ENCODE measurements at places on chromosomes 5 and 9.

- DNase-seq = no peak
These were observed 113.3 kb upstream of the LHFPL2 start for GRCh38 chr5:78761840-78762239.

DNA sequence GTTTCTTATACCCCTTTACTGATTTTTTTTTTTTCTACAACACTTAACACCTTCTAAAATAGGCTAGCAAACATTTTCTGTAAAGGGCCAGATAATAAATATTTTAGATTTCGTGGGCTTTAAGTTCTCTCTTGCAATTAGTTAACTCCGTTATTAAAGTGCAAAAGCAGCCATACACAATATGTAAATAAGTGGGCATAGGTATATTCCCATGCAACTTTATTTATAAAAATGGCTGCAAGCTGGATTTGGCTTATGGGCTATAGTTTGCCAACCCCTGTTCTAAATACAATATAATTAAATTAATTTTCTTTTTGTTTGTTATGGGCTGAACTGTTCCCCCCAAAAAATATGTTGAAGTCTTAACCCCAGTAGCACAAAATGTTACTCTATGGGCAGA is 10.8 kb downstream of the IL6ST start:
- no peak for DNase-seq

GRCh38 chr5:86979811-86980411 is 287.8 kb upstream of the RASA1 start:
- DNase-seq = peak; percentile 74

DNA sequence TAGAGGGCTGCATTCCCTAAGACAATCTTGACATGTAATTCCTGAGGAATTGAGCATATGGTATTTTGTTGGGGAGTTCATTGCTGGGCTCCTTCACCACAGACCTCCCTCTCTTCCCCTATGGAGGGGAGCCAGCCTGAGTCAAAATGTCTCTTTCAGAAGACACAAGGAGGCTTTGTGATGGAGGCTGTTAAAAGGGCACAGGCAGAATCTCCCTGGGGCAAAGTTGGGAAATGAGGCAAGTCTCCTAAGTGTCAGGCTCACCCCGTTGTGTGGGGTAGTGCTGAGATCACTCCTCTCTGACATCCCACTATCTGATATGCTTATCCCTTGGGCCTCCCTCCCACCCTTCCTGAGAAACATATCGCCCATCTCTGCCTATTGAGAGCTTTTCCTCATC is 30.6 kb downstream of the GFRA3 start:
- no peak for DNase-seq

GRCh38 chr5:52987711-52988331 is 1.3 kb upstream of the ITGA2 start:
- DNase-seq = no peak
